ENCODE measurements at places on chromosomes 1 and 21. TPM values are rescaled to one million over a fixed set of nuclear protein-coding genes. Genes with fewer than 3 reads are reported as not detected.

The LCE3B gene
- total RNA-seq, result not detected

The RIPPLY3 gene
- not detected for total RNA-seq

The PIGR gene
- total RNA-seq, result not detected

The RTCA gene
- 41.8 TPM for total RNA-seq

The THEM5 gene
- not detected for total RNA-seq

The VPS72 gene
- 51.0 TPM for total RNA-seq
